Stimulated activated CD8-positive, alpha-beta memory T cell treated with anti-CD3 and anti-CD28 coated beads, Interleukin-7, amount 100 ng/mL, for 1 hour (primary cell): ENCODE measurements at places on chromosomes 2 and 18.

- DNase-seq = no peak
Measured at GRCh38 chr2:212276813-212277212, 261.8 kb downstream of the ERBB4 start.

GRCh38 chr2:38907743-38908562 is 18.3 kb downstream of the ARHGEF33 start:
- DNase-seq = no peak

DNA sequence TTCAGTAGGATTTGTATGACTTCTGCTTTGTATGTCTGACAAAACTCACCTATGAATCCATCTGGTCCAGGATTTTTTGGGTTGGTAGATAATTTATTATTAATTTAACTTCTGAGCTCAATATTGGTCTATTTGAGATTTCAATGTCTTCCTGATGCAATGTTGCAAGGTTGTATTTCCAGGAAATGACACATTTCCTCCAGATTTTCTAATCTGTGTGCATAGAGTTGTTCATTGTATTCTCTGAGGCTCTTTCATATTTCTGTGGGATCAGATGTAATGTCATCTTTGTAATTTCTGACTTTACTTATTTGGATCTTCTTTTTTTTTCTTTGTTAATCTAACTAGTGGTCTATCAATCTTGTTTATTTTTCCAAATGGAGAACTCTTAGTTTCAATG is 584.7 kb upstream of the SETBP1 start:
- DNase-seq = no peak

DNA sequence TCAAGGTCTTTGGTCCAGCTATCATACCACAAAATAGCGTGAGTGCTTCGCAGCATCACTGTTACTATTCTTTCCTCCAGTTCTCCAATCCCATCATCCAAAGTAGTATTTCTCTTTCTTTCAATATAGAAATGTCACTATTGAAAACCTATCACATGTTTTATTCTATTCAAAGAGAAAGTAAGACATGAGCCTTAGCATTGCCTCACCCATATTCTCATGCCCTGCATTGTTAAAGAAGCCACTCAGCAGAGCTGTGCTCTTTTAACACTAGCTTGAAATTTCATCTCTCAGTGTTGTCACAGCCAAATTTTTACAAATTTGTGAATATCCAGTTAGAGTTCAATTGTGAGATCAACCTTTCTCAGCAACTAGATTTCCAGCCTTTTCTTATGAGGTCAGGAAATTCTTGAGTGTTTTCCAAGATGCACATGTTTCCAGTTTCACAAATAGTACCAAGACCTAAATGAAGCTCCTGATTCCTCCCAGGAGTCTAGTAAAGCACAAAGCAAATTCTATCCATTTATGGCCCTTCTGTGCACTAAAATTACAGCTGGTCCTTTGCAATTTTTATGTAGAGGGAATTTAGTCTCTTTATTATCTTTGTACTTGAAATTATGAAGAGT is 343.7 kb downstream of the SPAG16 start:
- no peak for DNase-seq

DNA sequence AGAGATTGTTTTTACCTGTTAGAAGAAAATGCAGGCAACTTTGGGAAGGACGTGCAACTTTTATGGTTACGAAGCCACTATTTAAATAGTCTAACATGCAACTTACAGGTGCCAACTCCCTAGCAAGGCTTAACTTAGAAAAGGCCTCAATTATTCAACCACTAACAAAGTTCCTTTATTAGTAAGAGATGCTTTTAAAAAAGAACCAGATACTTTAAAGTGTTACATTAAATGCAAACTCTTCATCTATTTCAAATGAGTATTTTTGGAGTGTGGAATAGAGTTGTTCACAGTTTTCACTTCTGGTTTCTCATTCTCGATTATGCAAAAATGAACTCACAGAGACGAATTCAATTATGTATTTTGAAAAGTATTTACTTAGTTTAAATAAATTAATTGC is 51.7 kb downstream of the PELI1 start:
- no peak for DNase-seq

DNA sequence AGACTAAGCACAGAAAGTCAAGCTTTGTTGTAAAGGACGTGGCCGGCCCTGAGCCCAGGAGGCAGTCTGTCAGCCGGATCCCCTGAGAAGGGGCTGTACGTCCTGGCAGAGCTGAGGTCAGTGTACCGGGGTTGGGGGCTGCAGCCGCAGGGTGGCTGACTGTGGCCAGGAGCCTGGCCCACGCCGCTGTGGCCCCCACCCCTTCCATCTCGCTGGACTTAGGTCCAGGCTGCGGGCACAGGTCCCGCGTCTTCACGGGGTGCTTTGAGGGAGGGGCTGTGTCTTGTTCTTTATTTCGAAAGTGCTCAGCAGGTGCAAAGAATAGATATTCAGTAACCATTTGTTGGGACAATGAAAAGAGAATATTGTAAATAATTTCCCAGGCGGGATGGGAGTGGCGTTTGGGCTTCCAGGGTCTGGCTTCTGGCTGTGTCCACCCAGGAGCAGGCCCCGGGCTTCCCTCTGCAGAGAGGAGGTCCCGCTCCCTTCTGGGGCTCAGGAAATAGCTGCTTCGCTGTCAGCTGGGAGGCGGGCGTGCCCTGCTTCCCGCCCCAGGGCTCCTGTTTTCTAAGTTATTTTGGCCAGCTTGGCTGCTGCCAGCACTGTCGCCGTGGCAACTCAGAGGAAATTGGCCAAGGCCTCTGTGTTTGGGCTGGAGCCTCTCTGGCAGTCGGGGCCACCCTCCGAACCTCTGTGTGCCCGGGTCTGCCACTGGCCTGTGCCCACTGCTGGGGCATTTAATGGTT is 7.4 kb downstream of the NFATC1 start:
- DNase-seq = no peak

GRCh38 chr18:57533006-57533867 is 53.3 kb downstream of the FECH start:
- DNase-seq = no peak
